ENCODE measurements at places on chromosomes 7 and 10.

GRCh38 chr10:24132741-24133140 lies 76.2 kb upstream of the KIAA1217 start:
- DNase-seq, result peak; percentile 7

DNA sequence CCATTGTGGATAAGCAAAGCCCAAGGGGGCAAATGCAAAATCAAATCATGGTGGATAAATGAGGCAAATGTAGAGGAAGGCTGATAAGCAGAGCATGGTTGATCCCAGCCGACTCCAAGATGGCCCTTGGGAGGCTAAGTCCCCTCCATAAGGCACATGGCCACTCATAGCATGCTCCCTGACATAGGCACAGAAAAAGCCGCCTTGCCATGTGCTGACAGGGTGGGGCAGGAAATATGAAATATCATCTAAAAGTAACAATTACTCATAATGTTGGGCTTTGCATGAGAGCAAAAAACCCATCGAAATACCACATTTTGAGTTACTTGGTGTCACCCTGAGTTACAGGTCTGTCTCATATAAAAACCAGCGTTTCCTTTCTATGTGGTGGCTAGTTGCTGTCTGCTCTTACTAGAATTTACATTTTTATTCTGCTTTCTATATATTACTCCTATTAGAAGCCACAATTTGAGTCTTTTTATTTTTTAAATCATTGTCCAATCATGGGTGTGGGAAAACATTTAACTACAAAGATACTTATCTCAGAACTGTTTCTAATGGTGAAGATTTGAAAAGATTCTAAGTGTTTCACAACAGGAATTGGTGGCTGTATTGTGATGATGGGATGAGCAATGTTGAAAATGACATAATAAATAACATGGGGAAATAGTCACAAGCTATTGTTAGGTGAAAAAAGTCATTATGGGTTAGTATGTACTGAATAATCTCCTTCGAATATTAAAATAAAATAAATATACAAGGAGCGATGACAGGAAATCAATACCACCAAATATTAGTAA lies 102.7 kb downstream of the CUBN start:
- peak; percentile 55 for DNase-seq

DNA sequence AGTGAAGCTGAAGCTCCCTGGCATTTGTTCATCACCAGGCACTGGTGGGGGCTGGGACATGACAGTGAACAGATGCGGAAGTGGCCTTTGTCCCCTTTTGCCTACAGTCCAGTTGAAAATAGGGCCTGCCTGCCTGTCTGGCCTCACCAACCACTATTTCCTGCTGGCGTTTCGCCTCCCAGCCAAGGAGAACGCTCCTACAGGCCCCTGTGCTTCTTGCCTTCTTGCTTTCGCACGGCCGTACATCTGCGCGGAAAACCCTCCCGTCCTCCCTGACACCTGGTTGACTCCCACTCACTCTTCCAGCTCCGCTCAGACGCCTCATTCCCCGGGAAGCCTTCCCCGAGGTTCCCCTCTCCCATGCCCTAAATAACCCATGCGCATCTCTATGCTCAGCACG lies 317.3 kb downstream of the PRPF18 start:
- no peak for DNase-seq

- DNase-seq, result peak; percentile 35
Measured at GRCh38 chr10:102118867-102119266, 1.3 kb downstream of the LDB1 start.

DNA sequence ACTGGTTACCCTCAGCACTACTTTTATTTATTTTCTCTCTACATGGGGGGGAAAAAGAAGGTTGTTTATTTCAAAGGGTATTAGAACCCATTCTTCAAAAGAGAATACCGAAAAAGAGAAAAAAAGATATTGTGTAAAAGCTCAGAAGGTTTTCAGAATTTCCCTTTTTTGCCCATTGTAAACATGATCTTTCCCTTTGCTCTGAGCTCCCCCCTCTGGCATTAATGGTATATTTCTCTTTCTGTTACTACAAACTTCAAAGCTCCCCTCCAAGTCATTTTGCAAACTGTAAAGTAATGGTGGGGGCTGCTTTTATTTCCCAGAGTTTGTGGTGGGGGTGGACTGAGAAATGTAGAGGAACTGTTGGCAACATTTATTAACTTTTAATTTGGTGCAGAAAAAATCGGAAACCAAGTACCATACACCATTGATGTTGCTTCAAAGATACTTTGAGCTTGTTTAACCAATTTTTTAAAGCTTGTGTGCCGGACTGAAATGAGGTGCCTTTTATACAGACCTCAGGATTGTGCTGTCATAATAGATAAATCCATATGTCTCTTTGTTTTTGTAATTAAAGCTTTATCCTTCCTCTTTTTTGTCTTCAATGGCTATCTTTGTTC lies 181.5 kb downstream of the EXOC4 start:
- peak; percentile 16 for DNase-seq
